ENCODE measurements at places on chromosomes 16 and 17.

GRCh38 chr16:79800016-79800608, 199.6 kb upstream of the MAF start:
- no peak for DNase-seq

DNA sequence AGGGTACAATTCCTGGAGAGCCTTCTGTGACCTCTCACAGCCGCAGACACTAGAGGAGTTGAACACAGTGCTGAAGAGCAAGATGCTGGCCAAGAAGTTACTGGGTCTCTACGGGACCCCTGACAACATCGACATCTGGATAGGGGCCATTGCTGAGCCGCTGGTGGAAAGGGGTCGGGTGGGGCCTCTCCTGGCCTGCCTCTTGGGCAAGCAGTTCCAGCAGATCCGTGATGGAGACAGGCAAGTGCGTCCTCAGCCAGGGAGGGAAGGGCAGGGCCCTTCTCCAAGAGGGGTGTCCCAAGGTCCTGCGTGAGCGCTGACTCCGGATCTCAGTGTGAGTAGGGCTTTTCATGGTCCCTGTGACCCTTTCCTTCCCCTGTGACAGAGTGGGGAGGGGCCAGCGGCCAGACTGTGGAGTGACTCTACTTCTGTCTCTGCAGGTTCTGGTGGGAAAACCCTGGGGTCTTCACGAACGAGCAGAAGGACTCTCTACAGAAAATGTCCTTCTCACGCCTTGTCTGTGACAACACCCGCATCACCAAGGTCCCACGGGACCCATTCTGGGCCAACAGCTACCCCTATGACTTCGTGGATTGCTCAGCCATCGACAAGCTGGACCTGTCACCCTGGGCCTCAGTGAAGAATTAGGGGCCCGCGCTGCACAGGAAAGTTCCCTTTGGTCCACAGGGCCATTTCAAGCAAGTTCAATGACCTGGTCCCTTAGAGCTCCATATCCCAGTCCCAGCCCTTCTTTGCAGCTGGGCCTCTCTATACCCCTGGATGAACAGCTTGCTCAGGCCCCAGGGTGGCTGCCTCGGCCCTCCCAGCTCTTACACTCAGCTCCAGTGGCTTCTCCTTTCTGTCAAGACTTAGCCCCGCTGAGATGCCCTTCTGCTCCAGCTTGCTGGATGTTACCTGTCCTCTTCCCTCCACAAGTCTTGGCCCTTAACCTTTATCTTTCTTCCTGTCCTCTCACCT, 13.1 kb downstream of the MPO start:
- no peak for DNase-seq

- DNase-seq: no peak
These were observed 204.5 kb upstream of the RPL38 start for GRCh38 chr17:73998653-73999645.

GRCh38 chr16:4697848-4698291, 4.5 kb downstream of the NUDT16L1 start:
- no peak for DNase-seq

- DNase-seq: no peak
These were observed 207.1 kb downstream of the SPECC1 start for GRCh38 chr17:20216154-20216815.

DNA sequence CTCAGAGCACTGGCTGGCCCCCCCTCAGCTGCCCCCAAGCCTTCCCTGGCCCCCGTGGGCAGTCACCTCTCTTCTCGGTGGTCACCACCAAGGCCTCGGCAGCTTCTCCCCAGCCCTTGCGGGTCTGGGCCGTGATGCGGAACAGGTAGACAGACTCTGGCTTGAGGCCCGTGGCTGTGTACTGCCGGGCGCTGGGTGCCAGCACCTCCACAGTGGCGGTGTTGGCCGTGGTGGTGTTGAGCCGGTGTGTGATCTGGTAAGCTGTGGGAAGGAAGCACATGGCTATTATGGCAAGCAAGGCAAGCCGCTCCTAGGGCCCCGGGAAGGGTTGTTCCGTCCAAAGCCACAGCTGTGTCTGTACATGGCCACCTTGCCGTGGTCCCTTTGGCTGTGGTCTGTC, 78.4 kb upstream of the CDC42EP4 start:
- DNase-seq: no peak

DNA sequence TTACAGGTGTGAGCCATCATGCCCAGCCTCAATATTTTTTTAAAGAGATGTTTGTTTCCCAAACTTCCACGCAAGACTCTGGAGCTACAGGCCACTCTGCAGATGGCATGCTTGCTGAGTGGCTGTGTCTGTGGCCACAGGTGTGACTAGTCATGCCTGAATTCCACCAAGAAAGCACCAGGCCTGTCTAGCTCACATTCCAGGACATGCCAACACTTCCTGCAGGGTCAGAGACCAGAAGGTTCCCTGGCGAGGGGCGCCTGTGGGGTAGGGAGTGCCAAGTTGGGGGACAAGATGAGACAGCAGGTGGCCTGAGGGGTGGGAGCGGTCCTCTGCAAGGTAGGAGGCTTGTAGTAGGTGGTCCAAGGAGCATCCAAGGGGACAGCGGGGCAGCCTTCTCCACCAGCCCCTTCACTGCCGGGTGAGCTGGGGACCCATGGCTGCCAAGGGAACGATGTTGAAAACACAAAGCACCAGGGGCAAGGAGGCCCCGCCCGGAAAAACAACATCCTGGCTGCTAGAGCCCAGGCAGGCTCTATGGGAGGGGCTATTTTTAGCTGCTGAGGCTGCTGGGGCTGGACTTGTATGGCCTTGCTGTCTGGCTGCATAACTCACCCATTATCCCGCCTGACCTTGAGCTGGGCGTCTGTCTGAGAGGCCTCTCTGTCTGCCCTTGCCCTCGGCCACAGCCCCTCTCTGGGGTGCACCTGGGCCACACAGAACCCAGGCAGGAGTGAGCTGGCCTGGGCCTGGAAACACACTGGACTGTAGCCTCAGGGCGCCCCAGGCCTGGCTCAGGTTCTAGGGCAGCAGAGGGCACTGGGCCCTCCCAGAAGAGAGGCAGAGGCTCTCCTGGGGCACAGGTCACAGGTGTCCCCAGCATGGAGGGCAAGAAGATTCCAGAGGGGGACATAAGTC, 5.7 kb downstream of the TRIM47 start:
- no peak for DNase-seq

DNA sequence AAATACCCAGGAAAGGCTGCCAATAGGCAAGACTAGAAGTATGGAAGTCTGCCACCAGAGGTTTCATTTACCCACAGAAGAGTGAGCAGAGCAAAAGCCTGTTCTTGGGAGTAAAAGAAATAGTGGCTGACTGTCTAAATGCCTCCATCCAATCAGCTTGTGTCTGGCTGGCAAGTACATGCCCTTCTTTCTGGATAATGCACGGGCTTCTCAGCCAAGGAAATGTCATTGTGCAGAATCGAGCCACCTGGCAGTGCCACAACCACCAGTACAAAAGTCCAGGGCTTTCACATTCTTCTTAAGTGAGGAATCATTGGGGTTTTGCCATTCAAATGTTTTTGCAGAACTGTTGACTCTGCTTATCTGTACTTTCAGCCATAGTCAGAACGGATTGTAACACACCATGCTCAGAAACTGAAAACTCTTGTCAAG, 10.1 kb upstream of the ERCC4 start:
- DNase-seq: no peak

DNA sequence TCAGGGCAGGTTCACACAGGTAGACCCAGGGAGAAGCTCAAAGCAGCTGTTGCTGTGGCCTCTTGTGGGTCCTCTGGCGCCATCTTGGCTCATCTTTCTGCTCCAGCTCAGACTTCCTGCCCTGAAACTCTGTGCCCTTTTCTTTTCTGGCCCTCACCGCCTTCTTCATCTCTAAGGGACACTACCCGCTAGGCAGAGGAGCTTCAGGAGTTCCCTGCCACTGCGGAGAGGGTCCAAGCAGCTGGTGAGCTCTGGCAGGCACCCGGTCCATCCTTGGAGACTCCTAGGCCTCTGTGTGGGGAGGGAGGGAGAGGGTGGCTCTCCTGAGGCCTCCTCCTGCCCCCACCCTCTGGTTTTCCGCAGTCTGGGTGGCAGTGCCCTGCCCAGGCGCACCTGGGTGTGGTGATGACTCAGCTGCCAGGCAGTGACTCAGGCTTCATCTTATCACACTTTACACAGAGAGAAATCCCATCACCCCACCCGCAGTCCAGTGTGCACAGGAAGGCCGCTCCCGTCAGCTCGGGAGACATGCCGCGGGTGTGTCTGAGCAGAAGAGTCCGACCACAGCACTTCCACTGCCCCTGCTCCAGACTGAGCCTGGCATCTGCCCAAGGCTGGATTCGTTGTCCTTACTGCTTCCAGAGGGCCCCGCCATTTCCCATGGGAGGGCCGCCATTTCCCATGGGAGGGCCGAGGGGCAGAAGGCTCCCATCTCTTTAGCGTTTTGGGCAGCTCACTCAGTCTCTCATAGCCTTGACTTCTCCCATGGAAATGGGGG, 7.3 kb downstream of the NT5C start:
- DNase-seq: no peak

GRCh38 chr17:32596206-32596605, 109.4 kb downstream of the CDK5R1 start:
- DNase-seq: no peak

GRCh38 chr16:73878611-73879010, 418.0 kb upstream of the PSMD7 start:
- DNase-seq: no peak

GRCh38 chr17:48328457-48328856, 101.6 kb downstream of the SKAP1 start:
- DNase-seq: no peak

GRCh38 chr17:81717049-81717765, 5.1 kb downstream of the SLC25A10 start:
- no peak for DNase-seq

DNA sequence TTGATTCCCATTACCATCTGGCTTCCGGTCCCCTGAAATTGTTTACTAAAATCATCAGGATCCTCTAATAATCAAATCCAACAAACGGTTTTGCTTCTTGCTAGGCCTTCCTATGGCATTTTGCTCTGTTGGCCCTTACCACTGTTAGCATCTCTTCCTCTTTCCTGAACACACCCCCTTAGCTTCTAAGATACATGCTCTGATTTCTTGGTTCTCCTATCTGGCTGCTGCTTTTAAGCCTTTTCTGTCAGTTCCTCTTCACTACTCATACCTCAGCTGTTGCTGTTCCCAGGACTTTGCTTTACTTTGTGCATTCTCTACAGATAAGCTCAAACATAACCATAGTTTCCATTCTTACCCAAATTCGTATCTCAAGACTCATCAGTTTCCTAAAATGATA, 11.4 kb downstream of the CAPNS2 start:
- DNase-seq: no peak

DNA sequence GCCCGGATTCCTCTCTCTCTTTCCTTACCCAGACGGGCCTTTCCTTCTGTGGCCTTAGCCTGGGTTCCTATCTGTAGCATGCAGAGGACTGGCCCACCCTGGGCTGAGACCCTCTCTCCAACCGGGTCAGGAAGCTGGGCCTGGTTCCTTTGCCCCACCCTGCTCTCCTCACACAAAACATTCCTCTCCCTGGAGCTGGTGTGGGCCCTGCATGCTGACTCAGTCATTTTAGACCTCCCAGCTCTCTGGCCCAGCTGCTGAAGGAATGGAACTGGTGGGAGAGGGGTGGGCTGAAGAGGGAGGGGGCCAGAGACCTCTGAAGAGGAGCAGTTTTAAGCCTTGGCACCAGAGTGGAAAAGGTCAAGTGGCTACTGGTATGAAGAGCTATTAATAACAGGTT, 957 bp downstream of the MYL4 start:
- DNase-seq: no peak

DNA sequence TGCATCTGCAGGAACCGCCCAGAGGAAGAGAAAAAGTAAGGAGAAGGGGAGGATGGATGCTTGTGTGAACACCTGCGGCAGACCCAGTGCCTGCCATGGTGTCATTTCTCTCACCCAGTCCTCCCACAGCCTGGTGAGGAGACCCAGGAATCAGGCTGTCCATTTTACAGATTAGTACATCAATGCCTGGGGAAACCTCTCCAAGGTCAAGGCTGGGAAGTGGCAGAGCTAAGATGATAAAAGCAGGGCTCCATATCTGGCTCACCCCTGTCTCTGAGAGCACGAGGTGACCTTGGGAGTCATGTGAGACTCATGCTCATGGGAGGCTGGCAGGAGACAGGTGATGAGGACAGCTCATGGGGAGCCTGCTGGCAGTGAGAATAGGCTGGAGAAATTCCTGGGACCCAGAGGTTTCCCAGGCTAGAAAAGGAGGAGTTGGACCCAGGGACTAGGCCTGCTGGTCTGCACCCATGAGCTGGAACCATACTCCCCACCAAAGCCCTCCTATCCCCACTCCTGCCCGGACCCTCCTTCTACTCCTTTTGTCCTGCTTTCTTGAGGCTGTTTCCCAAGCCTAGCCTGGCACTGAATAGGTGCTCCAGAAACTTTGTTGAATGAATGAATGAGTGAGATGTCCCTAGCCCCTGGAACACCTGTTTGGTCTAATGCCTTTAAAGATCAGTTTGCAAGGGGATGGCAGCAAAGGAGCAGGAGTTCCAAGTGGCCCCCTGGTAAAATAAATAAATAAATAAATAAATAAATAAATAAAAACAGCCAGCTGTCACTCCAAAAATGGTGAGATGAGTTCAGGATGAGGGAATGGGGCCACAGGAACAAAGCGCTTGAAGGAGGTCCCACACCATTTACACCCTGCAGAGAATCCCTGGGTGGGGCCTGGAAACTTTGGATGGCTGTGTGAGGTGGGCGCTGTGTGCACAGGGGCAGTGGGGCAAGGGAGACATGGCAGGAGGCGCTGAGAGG, 1.6 kb downstream of the ZNF629 start:
- no peak for DNase-seq

DNA sequence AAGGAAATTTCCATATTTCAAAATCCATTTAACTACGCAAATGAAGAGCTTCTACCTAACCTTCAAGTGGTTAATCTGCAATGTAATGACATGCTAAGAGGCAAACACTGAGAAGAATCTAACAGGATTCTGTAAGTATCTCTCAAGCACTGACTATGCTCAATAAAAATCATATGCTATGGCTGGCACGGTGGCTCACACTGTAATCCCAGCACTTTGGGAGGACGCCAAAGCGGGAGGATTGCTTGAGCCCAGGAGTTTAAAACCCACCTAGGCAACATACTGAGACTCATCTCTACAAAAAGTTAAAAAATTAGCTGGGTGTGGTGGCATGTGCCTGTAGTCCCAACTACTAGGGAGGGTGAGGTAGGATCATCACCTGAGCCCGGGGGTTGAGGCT, 32.7 kb downstream of the GNA13 start:
- DNase-seq: no peak

GRCh38 chr17:45231481-45232116, 9.9 kb downstream of the FMNL1 start:
- no peak for DNase-seq

- no peak for DNase-seq
These were observed 572.9 kb upstream of the SOX9 start for GRCh38 chr17:71547904-71548303.

GRCh38 chr17:61897548-61898180, 30.1 kb downstream of the INTS2 start:
- DNase-seq: no peak

DNA sequence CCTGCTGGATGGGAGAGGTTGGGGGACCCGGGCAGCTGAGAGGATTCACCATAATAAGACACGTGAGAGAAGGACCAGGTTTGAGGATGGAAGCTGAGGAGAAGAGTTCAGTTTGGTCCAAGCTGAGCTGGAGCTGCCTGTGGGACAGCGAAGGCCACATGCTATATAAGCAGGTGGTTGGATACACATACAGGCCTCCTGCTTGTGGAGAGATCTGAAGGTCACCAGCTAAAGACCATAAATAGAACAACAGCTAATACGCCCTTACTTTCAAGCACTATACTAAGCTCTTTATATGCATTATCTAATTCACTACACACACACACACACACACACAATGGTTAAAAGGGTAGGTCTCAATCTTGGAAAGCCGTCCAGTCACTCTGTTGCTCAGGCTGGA, 32.1 kb downstream of the DUSP14 start:
- DNase-seq: no peak

Data from substantia nigra (tissue), 51 donors.